ENCODE measurements at places on chromosomes 6 and 20. TPM values are rescaled to one million over a fixed set of nuclear protein-coding genes. Genes with fewer than 3 reads are reported as not detected.

GRCh38 chr20:1333462-1334369 lies 4.8 kb upstream of the SDCBP2 start:
- DNase-seq: no peak

DNA sequence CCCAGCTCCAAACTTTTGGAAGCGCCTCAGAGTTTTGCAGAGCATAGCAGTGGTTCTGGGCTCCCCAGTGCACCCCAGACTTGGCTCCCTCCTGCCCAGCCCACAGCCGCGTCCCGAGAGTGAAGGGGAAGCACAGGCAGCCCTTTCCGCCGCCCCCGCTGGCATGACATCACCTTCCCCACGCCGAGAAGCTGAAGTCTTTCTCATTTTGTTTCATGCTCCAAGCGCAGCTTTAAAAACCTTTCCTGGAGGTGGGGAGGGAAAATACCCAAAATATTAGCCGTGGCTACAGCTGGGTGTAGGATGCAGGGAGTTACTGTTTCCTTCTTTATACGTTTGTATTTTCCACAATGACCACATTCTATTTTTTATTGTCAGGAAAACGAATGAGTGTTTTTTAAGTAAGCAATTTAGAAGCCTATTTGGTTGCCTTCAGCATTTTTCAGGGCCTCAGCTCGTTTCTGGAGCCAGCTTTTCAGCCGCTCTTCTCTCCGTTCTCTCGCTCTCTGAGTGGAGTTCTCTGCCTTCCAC lies 72.9 kb downstream of the SNX5 start:
- peak; percentile 61 for DNase-seq

DNA sequence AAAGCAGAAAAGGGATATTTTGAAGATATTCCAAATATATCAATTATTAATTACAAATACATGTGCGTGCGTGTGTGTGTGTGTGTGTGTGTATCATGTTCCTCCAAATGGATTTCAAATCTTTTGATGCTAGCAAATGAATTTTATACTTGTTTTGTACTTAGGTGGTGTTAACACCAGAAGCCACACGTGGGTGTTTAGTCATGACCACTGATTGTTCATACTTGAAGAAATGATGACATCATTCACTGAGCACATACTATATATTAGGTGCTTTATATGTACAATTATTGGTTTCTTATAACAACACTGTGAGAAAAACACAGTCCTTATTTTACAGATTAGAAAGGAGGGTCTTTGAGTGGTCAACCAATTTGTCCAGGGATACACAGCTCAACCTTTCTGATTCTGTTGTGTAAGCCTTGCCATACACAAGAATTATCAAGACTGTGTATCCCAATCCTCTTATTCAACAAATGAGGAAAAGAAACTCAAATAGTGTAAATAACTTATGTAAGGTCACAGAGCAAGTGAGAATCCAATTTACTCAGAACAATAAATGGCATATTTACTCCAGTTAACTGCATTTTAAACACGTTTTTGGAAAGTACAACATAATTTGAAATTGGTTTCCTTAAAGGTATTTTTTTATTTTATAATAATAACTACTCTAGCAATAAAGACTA lies 88.5 kb downstream of the BCAS1 start:
- DNase-seq: no peak

DNA sequence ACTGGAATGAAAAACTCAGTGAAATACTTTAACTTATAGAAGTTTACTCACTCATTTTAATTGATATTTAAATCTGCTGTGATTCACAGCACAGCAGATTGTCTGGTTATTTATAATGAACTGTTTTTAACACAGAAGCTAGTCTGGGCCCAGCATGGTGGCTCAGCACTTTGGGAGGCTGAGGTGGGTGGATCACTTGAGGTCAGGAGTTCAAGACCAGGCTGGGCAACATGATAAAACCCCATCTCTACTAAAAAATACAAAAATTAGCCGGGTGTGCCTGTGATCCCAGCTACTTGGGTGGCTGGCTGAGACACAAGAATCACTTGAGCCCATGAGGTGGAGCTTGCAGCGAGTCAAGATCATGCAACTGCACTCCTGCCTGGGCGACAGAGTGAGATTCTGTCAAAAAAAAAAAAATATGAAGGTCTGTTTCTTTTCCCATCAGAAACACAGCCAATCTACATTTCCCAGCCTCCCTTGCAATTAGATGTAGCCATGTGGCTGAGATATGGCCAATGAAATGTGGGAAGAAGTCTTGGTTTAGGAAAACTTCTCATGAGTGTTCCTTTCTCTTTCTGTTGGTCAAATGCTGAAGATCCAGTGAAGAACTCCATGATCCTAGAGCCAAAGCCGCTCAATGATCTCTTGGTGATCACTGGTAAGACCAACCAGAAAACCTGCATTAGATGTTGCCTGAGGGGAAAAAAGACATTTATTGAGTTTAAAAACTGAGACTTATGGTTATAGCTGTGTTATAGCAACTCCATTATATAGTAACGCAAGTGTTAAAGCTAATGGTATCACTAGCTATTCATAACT lies 31.3 kb upstream of the BTN3A2 start:
- DNase-seq: no peak

The SLC35D3 gene
- not detected for total RNA-seq

- peak; percentile 95 for DNase-seq
Measured at GRCh38 chr20:61185841-61186601, 66.0 kb upstream of the CDH4 start.

The MCHR2 gene
- total RNA-seq: not detected

DNA sequence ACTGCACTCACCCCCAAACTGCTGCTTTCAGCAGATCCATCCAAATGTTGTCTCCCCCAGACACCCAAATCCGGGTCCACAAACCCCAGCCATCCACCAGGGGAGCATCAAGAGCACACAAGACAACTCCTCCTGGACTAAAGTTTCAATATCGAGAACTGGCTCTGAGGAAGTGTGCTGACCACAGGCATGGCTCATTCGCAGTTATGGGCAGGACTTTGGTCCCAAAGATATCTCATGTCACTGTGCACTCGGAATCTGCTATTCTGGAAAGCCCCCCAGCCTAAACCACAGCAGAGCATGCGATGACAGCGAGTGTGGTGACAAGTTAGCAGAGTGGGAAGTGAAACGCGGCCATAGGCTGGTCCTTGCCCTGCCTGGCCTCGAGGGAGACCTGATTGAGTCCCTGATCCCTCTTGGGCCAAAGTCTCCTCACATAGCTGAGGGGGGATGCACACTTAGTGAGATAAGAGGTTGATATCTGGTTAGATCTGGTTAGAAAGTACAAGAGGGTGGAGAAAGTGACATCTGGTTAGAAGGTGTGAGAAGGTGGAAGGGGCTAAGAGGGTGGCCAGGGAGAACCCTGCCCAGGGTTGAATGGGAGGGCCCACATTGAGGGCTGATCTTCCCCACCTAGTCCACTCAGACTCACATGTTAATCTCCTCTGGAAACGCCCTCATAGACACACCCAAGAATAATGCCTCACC lies 149.7 kb downstream of the MRPL14 start:
- no peak for DNase-seq

The FAM184A gene
- under 0.01 TPM for total RNA-seq

GRCh38 chr20:45822857-45823256 lies 4.3 kb downstream of the TNNC2 start:
- DNase-seq: no peak

The AIF1 gene
- not detected for total RNA-seq

DNA sequence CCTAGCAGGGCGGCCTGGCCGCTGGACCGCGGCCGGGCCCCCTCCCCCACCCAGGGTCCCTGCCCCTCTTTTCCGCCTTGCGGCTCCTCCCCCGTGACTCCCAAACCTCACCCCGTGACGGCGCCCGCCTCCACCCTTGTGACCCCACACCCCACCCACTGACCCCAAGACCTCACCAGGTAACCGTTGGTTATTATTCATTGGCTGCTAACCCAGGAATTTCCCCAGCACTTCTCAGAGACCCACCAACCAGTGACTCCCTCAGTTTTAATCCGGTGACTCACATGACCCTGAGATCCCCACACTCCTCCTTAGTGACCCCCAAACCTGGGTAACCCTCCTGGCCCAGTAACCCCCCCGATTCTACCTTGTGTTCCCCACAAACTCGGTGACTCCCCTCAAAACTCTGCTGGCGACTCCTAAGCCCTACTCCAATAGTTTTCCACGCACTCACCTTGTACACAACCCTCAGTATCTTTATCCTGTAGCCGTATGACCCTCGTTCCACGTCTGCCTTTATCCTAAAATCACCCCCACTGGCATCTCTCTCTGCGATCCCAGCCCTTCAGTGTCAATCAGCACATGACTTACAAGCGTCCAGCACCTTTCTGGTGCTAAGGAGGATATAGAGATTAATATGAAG lies 534 bp downstream of the ZNF76 start:
- peak; percentile 47 for DNase-seq

GRCh38 chr20:47515843-47516242 lies 14.2 kb downstream of the NCOA3 start:
- DNase-seq: no peak

DNA sequence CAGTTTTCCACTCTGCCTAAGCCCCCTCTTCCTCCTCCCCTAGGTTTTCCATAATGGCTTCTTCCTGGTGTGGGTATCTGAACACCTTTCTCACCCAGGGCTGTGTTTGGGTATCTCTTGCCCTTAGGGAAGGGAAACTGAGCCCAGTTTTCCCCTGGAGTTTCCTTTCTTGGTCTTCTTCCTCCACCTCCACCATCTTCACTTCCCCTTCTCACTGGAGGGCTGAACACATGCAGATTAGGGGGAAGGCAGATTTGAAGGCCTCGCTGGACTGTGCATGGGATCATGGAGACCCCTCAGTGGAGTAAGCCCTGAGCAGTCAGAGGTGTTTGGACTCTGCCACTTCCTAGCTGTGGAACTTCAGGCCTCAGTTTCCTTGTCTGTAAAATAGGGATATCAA lies 27.8 kb downstream of the FOXP4 start:
- no peak for DNase-seq

The HEY2 gene
- total RNA-seq: 0.32 TPM

DNA sequence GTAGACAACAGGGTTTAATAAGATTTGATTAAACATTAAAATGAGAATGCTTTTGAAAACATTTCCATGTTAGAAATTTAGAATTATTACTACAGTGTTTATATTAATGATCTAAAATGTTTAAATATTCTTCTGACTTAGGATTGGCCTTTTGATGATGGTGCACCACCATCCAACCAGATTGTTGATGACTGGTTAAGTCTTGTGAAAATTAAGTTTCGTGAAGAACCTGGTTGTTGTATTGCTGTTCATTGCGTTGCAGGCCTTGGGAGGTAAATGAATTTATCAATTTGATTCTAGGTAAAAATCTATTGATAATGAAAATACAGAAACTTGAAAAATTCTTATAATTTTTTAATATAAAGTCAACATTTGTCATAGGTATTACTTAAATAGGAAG lies 6.5 kb downstream of the LOC128125822 start:
- DNase-seq: no peak

The REM1 gene
- total RNA-seq: not detected

- no peak for DNase-seq
Measured at GRCh38 chr6:47161176-47161687, 119.1 kb upstream of the ADGRF1 start.

GRCh38 chr6:149567945-149568585 lies 1.9 kb downstream of the GINM1 start:
- DNase-seq: no peak

- DNase-seq: peak; percentile 28
Measured at GRCh38 chr6:167825332-167826229, 1.1 kb upstream of the AFDN start.

DNA sequence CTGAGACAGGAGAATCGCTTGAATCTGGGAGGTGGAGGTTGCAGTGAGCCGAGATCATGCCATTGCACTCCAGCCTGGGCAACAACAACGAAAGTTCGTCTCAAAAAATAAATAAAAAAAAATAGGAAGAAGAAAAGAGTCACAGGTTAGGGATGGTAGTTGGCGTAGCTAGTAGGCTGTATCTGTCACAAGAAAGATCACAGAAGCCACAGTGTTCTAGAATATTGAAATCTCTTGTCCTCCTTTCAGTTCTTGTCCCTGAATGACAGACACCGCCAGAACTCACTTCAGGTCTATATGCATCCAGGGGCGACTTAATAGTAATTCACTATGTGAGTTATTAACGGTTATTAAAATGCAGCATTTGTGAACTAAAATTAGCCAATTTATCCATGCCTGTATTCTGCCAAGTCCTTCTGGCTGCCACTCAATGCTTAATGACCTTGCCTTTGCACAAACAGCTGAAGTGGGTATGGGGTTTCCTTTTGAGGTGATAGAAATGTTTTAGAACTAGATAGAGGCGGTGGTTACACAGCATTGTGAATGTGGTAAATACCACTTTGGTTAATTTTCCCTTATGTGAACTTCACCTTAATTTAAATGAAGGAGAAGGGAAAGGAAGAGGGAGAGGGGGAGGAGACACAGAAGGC lies 41.3 kb upstream of the ZMYND8 start:
- no peak for DNase-seq

- DNase-seq: no peak
Measured at GRCh38 chr6:169977434-169978265, 226.2 kb downstream of the ERMARD start.

DNA sequence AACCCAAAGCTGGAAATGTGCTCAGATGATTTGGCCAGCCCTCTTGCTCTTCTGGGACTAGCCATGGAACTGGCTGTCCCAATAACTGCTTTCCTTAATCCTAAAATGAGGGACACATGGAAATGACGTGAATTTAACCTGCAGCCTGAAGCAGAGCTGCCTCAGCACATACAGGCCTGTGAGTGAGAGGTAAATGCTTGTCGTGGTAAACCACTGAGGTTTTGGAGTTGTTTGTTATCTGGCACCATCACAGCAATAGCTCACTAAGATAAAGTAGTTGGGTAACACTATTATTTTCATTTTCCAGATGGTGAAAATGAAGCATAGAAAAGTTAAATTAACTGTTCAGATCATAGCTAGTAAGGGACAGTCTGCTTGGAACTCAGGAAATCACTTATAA lies 333.4 kb upstream of the CHD6 start:
- no peak for DNase-seq

- no peak for DNase-seq
Measured at GRCh38 chr20:22701679-22702308, 117.4 kb upstream of the FOXA2 start.

- DNase-seq: no peak
Measured at GRCh38 chr6:147909640-147910039, 401.1 kb downstream of the SAMD5 start.

DNA sequence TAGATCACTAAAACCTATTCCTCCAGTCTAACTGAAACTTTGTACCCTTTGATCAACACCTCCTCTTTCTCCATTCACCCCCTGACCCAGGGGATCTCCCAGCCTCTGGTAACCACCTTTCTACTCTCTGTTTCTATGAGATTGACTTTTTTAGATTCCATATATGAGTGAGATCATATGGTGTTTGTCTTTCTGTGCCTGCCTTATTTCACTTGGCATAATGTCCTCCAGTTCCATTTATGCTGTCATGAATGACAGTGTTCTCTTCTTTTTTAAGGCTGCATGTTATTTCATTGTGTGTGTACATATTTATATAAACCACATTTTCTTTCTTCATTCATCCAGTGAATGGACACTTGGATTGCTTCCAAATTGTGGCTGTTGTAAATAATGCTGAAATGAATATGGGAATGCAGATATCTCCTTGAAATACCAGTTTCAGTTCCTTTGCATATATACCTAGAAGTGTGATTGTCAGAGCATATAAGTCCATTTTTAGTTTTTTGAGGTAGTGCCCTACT lies 57.7 kb downstream of the DHX35 start:
- DNase-seq: peak; percentile 2

All from fibroblast of villous mesenchyme (primary cell).